ENCODE measurements at places on chromosomes 12 and 14. TPM values are rescaled to one million over a fixed set of nuclear protein-coding genes. Genes with fewer than 3 reads are reported as not detected.
A peak's percentile ranks its signal among the peaks of the same experiment; 100 is the strongest.

The ARG2 gene
- 78.7 TPM for total RNA-seq

The TBC1D30 gene
- total RNA-seq = 15.2 TPM

The COX8C gene
- total RNA-seq = not detected

The CYP46A1 gene
- 2.1 TPM for total RNA-seq

DNA sequence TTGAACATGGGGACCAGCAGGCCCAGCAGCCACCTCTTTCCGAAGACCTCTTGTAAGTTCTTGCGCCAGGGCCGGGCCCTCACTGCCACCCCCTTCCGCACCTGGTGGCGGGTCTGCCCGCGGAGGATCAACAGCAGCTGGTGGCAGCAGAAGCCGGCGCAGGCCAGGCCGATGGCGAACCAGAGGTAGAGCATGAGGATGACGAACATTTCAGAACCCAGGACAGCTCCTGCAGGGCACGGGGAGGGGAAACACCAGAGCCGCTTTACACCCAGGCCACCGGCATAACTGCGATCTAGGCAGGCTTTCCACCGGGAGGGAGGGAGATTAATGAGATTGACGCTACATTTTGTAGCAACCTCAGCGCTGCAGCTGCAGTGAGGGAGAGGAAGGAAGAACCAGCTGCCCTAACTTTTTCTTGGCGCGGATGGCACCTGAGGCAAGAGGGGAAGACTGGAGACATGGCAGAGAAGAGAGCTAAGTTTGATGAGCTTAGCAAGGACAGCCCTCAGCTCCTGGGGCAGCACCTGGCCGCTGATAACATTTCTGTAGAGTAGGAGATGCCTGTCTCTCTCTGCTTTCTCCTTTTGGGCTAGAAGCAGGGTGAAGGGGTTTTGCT lies 7.8 kb downstream of the ZDHHC22 start:
- no peak for DNase-seq

- DNase-seq = no peak
Measured at GRCh38 chr12:82174383-82174782, 183.8 kb downstream of the CCDC59 start.

- no peak for DNase-seq
Measured at GRCh38 chr14:94681300-94682060, 69.3 kb downstream of the SERPINA3 start.

GRCh38 chr12:10722502-10722904 lies 620 bp downstream of the YBX3 start:
- peak; percentile 42 for DNase-seq

- DNase-seq = no peak
Measured at GRCh38 chr14:70847406-70848090, 38.2 kb upstream of the MAP3K9 start.

DNA sequence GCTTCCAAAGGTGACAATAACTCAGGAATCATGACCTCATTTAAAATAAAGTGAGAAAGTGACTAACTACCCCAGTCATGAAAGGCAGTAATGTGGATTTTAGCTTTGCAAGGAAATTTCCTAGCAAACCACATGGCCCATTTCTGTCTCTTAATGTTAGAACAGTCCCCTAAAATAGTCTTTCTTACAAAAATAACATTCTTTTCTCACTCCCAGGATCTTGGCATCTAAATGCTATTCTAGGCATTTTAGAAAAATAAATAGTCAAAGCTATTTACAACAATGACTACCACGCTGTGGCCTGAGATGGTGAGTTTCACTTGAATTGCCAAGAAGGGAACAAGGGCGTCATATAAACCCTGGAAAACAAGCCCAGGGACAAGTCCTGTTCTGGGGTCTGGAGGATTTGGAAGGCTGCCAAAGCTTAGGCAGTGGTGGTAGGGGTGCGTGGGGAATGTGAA lies 101.2 kb upstream of the CCDC175 start:
- DNase-seq = no peak

- no peak for DNase-seq
Measured at GRCh38 chr12:102533483-102534215, 53.3 kb upstream of the IGF1 start.

All from glutamatergic neuron (in vitro differentiated cells).